Breast epithelium (tissue), 4 donors: ENCODE measurements at places on chromosomes 4 and X. TPM values are rescaled to one million over a fixed set of nuclear protein-coding genes. Genes with fewer than 3 reads are reported as not detected.

GRCh38 chr4:147492761-147493160 is 11.9 kb downstream of the EDNRA start:
- DNase-seq: no peak

The FAM236D gene
- not detected for total RNA-seq

The CNKSR2 gene
- 11.2 TPM for total RNA-seq

- no peak for DNase-seq
Observed at GRCh38 chr4:123830930-123831329, 434.3 kb downstream of the SPRY1 start.

The SLC10A6 gene
- total RNA-seq: 5.9 TPM

DNA sequence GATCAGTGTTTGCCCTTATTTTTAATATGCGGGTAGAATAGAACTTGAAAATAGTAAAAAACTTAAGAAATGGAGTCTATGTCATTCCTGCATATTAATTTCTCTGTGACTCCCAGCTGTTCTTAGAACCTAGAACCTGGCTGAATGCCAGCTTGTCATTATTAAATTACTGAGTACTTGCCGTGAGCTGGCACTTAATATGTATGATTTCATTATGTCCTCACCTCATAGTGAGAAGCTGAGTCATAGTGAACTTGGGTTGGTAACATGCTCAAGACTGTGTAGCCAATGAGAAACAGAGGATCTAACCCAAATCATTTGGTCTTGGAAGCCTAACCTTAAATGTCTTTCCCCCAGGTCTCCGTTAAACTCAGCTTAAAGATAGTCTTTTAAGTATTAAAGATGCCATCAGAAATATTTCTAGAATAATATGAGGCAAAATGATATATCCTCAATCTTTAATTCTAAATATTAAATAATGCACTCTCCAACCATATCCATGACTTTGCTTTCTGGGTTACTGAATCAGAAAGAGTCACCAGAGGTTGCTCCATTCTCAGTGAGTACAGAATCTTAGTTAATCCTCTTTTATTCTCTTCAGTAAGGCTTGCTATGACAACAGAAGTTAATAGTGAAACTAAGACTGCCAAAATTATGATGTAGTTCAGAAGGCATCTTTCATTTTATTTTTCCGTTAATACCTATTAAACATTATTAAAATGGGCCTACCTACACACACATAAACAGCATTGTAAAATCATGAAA is 58.6 kb upstream of the TLL1 start:
- DNase-seq: no peak

- no peak for DNase-seq
Observed at GRCh38 chr4:38241541-38241940, 281.3 kb downstream of the PTTG2 start.

- DNase-seq: no peak
Observed at GRCh38 chrX:108304210-108304609, 134.0 kb downstream of the COL4A6 start.

GRCh38 chr4:112225157-112225556 is 6.4 kb upstream of the AP1AR start:
- no peak for DNase-seq

DNA sequence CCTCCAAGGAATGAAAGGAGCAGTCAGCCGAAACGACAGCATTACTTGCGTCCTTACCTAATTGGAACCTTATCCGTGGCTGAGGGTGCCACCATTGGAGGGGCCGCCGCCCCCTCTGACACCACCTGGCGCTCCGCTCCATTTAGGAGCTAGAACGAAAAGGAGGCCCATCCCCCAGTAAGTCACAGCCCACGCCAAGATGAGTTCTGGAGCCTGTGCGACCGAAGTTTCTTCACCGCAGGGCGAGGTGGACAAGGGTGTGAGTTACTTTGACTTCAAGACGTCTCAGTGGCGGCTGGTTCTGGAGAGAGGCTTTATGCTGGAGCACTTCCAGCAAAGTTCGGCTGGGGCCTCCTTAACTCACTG is 729 bp upstream of the IRF2 start:
- DNase-seq: peak; percentile 54

- DNase-seq: no peak
Observed at GRCh38 chr4:151428346-151428745, 19.4 kb downstream of the FHIP1A start.

The GAGE12F gene
- total RNA-seq: not detected

DNA sequence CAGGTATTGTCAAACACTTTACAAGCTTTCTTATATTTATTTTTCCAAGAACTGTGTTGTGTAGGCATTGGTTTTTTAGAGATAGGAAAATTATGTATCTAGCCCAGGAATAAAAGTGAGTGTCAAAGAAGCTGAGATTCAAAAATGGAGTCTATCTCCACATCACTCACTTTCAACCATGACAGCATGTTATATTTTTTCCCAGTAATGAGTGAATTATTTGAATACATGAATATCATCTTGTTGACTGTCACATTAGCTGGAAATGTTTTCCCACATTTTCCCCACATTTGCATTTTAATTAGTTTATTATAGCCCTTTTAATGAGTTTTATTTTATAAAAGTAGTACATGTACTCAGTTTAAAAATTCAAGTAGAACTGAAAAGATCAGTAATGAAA is 693.7 kb downstream of the PCDH18 start:
- DNase-seq: no peak

GRCh38 chr4:46392421-46392820 is 2.5 kb upstream of the GABRA2 start:
- no peak for DNase-seq
